ENCODE measurements at places on chromosomes 5 and 9.

- DNase-seq, result no peak
These were observed 45.0 kb downstream of the FOXI1 start for GRCh38 chr5:170150713-170151096.

DNA sequence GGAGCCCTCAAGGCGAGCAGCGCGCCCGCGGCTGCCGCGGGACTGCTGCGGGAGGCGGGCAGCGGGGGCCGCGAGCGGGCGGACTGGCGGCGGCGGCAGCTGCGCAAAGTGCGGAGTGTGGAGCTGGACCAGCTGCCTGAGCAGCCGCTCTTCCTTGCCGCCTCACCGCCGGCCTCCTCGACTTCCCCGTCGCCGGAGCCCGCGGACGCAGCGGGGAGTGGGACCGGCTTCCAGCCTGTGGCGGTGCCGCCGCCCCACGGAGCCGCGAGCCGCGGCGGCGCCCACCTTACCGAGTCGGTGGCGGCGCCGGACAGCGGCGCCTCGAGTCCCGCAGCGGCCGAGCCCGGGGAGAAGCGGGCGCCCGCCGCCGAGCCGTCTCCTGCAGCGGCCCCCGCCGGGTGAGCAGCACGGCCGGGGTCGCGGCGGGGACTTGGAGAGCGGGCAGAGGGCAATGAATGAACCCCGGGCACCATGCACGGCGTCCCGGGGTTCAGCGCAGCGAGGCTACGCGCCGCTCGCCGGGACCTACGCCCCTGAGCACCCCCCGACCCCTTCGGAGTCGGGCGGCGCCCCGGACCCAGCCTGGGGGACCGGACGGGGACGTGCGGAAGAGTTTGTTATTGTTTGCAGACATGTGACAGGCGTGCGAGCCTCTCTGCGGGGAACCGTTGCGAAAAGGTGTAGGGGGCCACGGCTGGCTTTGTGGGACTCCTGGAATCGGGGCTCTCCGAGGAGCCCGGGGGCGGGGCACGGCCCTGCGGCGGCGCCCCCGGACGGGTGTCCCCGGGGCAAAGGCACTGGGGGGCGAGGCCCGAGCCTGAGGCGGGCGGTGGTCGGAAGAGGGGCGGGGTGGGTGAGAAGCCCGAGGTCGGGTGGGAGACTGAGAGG, 553 bp downstream of the MAP3K1 start:
- peak; percentile 65 for DNase-seq

DNA sequence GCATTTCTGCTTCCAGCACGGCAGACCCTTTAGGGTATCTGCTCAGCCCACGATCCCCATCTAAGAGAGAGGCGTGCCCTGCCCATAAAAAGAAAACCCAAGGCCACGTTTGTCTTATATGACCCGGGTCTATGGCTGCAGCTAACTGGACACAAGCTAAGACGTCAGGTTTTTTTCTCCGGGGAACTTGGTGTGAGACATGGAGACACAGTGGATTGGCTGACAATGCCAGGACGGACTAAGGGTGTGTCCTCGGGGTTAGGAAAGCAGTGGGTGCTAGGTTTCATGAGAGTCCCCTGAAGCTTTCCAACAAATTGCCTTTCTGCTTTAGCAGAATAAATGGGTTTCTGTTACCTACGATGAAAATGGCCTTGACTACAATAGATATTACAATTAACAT, 7.1 kb upstream of the FBP2 start:
- DNase-seq, result no peak

DNA sequence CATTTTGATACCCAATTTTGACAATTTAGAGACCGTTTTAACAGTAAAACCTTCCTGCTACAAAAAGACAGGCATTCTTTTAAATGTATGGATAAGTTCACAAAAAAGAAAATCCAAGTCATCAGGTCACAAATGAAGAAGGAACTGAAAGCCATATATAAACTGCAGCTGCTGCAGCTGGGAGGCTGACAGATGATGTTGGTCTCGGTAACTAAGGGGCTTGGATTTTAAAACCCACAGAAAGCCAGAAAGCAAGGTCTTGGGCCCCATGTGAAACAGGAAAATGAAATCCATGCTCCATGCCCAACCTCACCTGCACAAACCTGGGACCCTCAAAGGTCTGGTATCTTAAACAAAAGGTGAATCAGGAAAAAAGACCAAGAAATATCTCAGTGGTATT, 15.7 kb upstream of the C5orf34 start:
- peak; percentile 21 for DNase-seq

DNA sequence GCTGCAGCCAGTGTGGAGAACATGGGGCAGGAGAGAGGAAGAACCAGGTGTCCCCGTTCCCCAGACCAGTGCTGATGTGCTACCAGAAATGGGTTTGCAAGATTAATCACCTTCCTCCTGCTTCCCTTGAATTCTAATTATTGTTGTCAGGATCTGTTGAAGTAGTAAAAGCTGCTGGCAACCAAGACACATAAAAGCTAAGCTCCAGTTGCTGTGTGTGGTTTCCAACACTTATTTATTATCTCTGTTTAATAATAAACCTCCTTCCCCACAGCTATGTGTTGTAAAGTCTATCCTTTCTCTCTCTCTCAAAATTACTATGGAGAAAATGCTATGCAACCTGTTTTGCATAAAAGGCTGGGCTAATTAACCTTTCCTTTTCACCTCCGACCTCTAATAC, 2.3 kb upstream of the RETREG1 start:
- DNase-seq, result no peak

DNA sequence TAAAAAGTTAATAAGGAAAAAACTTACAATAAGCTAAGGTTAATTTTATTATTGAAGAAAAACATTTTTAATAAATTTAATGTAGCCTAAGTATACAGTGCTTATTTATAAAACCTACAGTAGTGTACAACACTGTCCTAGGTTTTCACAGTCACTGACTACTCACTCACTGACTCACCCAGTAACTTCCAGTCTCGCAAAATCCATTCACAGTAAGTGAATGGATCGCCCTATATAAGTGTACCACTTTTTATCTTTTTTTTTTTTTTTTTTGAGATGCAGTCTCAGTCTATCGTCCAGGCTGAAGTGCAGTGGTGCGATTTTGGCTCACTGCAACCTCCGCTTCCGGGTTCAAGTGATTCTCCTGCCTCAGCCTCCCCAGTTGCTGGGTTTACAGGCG, 47.7 kb downstream of the FNIP1 start:
- no peak for DNase-seq

DNA sequence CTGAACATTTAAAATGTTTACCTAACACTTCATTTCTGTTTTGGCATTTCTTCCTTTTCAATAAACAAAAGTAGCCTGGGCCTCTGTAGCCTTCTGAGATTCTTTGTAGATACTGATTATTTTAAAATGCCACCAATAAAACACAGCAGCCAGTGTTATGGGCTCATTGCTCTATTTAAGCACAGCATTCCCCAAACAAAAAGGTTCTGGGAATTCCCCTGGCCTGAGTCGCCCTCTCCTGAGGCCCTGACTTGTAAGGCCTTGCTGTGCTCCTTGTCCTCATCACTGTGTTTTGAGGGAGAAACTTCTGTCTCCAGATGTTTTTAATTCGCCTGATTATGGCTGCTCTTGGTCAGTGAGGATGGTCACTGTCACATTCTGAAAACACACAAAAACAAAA, 33.0 kb upstream of the CTXN3 start:
- no peak for DNase-seq

DNA sequence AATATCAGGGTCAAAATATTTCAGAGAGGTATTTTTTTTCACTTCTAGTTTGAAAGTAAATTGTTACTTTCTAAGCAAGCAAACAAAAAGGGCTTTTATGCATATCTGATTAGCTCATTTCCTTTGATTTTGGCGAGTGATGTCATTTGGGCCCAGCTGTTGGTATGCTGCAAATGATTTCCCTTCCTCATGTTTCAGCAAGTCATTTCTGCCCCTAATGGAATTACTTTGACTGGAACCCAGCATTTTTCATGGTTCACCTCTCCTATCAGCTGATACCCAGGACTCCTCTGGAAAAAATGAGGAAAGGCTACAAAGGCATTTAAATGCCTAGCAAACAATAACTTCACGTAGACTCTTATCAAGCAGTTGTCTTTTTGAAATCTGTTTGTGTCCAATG, 500.6 kb downstream of the EBF1 start:
- no peak for DNase-seq

GRCh38 chr9:89470224-89470839, 27.6 kb downstream of the SEMA4D start:
- no peak for DNase-seq

- DNase-seq, result no peak
These were observed 30.4 kb upstream of the FABP6 start for GRCh38 chr5:160198841-160199409.

DNA sequence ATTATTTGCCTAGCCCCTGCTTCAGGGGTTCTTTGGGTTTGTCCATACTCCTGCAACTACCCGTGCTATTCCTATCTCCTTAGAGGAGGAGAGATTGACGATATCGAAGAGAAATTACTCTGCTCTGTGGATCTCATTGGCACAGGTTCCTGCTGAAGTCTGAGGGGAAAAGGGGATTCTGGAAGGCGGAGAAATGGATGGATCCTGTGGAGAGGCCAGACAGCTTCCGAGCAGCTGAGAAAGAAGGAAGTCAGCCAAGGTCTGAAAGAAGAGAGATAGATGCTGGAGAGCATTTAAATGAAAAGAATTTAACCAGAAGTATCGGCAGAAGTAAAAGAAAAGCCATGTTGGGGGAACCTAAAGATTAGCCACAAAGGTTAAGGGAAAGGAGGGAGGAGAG, 40.4 kb upstream of the SPATA31C2 start:
- no peak for DNase-seq

DNA sequence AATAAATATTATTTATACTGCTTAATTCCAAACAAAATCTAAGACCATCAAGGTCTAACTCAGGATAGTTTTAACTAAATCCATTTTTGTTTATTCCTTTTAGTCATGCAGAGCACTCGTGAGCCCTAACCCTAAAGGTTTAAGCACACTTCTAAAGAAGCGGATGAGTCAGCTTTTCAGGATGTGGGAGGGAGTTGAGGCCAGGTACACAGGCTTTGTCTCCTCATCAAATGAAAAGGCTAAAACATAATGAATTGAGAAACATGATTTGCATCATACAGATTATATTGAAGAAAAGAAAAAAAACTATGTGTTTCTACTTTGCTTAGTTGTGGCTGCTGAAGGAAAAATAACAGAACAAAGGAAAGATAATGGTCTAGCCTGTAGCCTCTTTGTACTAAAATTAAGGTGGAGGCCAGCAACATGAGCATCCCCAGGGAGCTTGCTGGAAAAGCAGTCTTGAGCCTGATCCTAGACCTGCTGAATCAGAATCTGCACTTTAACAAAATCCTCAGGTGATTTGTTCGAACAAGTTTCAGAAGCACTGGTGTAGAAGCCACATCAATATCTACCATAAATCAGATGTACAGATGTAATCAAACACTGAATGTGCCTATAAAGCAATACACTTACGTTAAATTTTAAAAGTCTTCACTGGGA, 21.1 kb upstream of the ISCA1 start:
- DNase-seq, result no peak

- no peak for DNase-seq
These were observed 11.8 kb upstream of the SEMA5A start for GRCh38 chr5:9557696-9558095.

DNA sequence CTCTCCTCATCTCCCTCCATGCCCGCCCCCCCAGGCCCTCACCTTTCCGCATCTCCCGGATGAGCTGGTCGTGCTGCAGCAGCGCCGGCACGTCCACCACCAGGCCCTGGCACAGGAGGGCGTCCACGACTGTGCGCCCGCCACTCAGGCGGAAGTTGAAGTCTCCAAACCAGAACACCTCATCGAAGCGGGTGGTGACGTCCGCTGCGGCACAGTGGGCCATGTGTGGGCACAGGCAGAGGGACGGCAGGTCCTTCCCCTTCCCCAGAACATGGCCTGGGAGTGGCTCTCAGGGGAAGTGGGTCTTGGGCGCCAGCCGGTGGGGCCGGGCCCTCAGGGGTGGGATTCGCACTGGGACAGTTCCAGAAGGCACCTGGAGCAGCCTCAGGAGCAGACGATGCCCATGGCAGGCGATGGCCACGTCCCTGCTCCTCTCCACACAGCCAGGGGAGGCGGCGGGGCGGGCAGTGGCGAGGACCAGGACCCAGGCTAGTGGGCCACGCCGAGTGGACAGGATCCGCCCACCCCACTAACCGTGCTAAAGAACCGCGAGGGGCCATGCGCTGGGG, 7.8 kb downstream of the INPP5E start:
- DNase-seq, result no peak

DNA sequence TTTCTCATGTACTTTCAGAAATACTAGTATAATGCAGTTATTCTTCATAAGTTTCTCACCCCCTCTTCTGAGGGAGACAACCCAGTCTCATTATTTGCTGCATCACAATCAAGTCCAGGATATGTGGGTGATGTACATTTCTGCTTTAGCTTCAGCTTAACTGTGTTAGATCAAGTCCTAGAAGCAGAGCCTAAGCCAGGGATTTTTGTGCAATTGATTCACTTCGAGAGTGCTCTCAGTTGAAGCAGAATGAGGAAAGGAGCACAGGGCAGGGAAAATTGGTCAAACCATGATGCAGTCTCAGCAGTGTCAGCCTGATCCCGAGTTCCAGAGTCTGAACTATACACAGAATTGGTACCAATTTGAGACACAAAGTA, 15.1 kb downstream of the HNRNPK start:
- peak; percentile 39 for DNase-seq

DNA sequence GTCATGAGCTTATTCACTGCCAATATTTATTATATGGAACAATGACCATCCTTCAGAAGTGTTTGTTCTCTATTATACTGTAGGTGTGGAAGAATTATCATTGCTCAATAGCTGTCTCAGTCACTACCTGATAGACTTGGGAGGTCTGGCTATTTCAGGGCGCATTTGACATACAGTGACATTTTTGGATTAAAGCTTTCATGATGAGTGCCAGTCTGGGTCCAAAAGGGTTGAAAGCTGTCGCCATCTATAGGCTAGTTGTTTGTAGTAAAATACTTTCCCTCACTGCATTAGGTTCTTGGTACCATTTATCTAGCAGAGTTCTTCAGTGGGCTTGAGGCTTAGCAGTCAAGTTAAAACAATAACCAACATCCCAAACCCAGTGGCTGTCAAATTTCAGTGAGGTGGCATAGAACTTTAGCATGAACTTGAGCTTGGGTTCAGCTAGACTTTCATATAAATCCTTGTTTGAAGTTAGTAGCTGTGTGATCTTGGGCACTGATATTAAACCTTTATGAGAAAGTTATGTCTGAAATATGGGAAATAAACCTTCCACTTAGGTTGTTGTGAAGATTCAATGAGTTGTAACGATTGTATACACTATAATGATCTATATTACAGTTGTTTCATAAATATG, 110.5 kb upstream of the CDKN2B start:
- DNase-seq, result peak; percentile 38

All from GM12865 (cell line).